Endothelial cell (in vitro differentiated cells): ENCODE measurements at places on chromosomes 7 and 10. TPM values are rescaled to one million over a fixed set of nuclear protein-coding genes. Genes with fewer than 3 reads are reported as not detected.

CCDC172 gene
- not detected for total RNA-seq

GRID1 gene
- 0.26 TPM for total RNA-seq

ACSM6 gene
- total RNA-seq = not detected

SLIT1 gene
- 0.54 TPM for total RNA-seq

CAV1 gene
- 48.2 TPM for total RNA-seq

GPR158 gene
- total RNA-seq = 0.13 TPM

ANKRD7 gene
- total RNA-seq = 2.8 TPM

ASL gene
- 48.3 TPM for total RNA-seq

- peaks cover 3% of the 10 kb centered on the region for H3K36me3 ChIP-seq
- no peak for DNase-seq
- no peaks in the 10 kb centered on the region for H3K27me3 ChIP-seq
- no peak overlapping the region for H3K4me3 ChIP-seq
- H3K27ac ChIP-seq = no peak overlapping the region
Observed at GRCh38 chr7:143848192-143848591, 53.8 kb downstream of the TCAF1 start.

DNA sequence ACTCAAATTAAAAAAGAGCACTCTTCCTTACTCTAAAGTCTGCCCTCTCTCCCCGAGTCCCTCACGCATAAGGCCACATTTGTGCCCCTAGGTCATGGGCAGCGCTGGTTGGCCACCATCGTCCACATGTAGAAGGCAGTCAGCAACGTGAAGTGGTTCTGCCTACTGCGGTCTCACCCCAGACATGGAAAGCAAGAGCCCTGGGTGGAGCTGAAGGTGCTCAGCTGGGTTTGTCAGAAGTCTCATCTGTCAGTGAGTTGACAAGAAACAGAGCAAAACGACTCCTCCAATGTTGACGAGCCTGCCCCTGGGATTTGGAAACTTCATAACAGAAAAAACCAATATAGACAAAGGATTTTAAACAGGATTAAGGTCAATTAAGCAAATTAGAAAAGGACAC lies 192.3 kb upstream of the PRSS58 start:
- no peaks in the 10 kb centered on the region for H3K36me3 ChIP-seq
- no peak overlapping the region for H3K4me3 ChIP-seq
- DNase-seq = no peak
- no peaks in the 10 kb centered on the region for H3K27me3 ChIP-seq

DNA sequence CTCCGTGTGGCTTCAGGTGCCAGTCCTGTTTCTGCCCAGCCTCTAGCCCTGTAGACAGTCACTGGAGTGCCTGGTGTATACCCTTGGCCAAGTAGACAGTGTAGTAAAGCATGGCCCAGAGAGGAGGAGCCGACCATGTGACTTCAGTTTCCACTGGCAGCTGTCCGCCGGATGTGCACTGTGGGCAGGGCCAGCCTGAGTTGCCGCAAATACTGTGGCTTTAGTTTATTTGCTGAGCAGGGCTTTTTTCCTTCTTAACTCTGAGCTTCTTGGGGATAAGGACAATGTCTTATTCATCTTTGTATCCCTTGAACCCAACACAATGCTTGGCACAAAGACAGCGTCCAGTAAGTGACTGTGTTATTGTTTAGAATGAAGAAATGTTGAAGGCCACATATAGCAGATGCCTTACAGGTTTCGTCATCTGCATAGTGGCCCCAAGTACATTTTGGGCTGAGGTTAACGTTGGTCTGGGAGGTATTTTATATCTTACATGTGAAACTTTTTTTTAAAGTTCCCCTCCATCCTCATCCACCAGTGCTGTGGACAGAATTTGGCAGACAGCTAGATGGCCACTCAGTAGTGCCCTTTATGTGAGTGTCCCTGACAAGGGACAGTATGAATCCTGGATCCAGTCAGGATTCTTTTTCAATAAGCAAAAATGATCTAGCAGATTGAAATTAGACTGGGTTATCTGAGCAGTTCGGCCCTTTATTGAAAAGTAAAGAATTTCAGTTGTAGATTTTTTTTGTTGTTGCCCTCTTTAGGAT lies 40.6 kb downstream of the CYP17A1 start:
- no peak overlapping the region for H3K27ac ChIP-seq
- H3K4me3 ChIP-seq = no peak overlapping the region
- peaks cover 3% of the 10 kb centered on the region for H3K27me3 ChIP-seq
- DNase-seq = no peak
- H3K36me3 ChIP-seq = peaks cover 17% of the 10 kb centered on the region

DNA sequence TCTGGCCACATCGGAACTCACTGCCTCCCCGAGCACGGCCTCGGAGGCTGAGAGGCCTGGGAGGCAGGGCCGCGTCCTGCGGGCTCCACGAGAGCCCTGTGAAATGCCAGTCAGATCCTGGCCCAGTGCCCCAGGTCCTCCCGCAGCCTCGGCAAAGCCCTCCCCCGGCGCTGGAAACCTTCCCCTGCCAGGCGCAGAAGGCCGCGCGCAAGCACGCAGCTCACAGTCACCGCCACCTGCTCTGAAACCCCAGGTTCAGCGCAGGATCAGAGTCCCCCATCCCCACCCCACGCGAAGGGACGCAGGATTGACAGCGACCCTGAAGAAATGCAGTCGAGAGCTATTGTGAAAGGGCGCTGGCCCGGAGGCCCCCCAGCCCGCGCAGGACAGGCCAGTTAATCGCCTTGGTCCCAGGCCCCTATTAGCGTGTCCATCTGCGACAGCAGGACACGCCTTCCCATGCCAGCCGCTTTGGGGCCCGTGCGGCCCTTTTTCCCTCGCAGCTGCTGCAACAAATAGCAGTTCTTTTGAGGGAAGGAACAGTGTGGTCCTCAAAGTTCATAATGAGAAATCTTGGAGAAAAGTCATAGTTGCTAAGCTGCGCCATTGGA lies 13.5 kb upstream of the EGFR start:
- H3K36me3 ChIP-seq = no peaks in the 10 kb centered on the region
- no peak for DNase-seq
- no peak overlapping the region for H3K27ac ChIP-seq
- no peaks in the 10 kb centered on the region for H3K4me1 ChIP-seq
- peaks cover 10% of the 10 kb centered on the region for H3K27me3 ChIP-seq

- H3K4me3 ChIP-seq = no peak overlapping the region
- no peak overlapping the region for H3K27ac ChIP-seq
- peaks cover 9% of the 10 kb centered on the region for H3K36me3 ChIP-seq
- H3K27me3 ChIP-seq = no peaks in the 10 kb centered on the region
- H3K4me1 ChIP-seq = peaks cover under 1% of the 10 kb centered on the region
- no peak for DNase-seq
Observed at GRCh38 chr10:15796762-15797161, 63.5 kb downstream of the MINDY3 start.

GRCh38 chr10:84695902-84696301 lies 367.5 kb downstream of the CCSER2 start:
- no peak overlapping the region for H3K4me3 ChIP-seq
- H3K36me3 ChIP-seq = no peaks in the 10 kb centered on the region
- H3K27ac ChIP-seq = no peak overlapping the region
- no peaks in the 10 kb centered on the region for H3K4me1 ChIP-seq
- H3K27me3 ChIP-seq = no peaks in the 10 kb centered on the region

DNA sequence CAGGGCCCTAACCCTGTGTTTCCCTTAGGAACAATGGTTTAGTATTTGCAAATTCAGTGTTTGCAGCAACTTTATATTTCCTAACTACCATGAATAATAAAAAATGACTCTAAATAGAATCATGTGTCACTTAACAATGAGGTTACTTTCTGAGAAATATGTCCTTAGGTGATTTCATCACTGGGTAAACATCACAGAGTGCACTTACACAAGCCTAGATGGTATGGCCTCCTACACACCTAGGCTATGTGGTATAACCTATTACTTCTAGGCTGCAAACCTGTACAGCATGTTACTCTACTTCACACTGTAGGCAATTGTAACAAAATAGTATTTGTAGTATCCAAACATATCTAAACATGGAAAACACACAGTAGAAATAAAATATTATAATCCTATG lies 1174.6 kb upstream of the LRRTM3 start:
- no peaks in the 10 kb centered on the region for H3K4me1 ChIP-seq
- no peak overlapping the region for H3K4me3 ChIP-seq
- no peaks in the 10 kb centered on the region for H3K27me3 ChIP-seq
- no peak overlapping the region for H3K27ac ChIP-seq
- no peaks in the 10 kb centered on the region for H3K36me3 ChIP-seq
- no peak for DNase-seq

DNA sequence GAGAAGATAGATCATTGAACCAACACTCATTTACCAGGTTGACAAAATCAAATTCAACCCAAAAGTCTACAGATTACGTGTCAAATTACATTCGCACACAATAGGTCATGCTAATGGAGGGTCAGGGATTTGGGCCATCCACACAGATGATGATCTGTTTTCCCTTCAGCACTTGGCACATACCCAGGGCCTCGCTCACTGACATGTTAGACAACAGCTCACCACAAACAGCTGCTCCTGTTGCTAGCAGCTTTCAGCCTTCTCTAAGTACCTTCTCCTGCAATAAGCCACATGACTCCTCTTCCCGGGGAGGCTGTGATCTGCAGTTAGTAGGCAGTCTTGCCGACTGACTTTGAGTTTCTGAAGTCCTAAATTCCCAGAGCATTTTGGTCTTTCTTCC lies 18.4 kb downstream of the NKX2-3 start:
- H3K4me3 ChIP-seq = no peak overlapping the region
- no peak overlapping the region for H3K27ac ChIP-seq
- no peak for DNase-seq

GRCh38 chr7:128931190-128931798 lies 6.4 kb upstream of the IRF5 start:
- no peak overlapping the region for H3K4me3 ChIP-seq
- H3K27ac ChIP-seq = no peak overlapping the region
- peaks cover 3% of the 10 kb centered on the region for H3K36me3 ChIP-seq
- H3K4me1 ChIP-seq = peaks cover 5% of the 10 kb centered on the region
- DNase-seq = peak; percentile 2

DNA sequence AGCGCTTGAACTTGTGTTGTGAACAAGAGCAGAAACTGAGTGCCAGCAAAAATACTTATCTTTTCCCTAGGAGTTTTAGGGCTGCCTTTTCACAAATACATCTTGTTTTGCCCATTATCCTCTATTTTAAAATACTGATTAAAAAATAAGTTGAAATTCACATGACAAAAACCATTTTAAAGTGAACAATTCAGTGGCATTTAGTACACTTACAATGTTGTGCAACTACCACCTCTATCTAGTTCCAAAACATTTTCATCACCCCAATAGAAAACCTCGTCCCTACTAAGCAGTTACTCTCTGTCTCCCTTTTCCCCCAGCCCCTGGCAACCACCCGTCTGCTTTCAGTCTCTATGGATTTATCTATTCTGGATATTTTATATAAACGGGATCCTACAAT lies 1.4 kb downstream of the WBP1L start:
- peaks cover 6% of the 10 kb centered on the region for H3K27me3 ChIP-seq
- peaks cover 41% of the 10 kb centered on the region for H3K4me1 ChIP-seq

GRCh38 chr7:156661637-156662036 lies 21.1 kb downstream of the RNF32 start:
- H3K27ac ChIP-seq = no peak overlapping the region
- H3K36me3 ChIP-seq = no peaks in the 10 kb centered on the region
- H3K27me3 ChIP-seq = peaks cover 2% of the 10 kb centered on the region
- no peaks in the 10 kb centered on the region for H3K4me1 ChIP-seq
- H3K4me3 ChIP-seq = no peak overlapping the region

DNA sequence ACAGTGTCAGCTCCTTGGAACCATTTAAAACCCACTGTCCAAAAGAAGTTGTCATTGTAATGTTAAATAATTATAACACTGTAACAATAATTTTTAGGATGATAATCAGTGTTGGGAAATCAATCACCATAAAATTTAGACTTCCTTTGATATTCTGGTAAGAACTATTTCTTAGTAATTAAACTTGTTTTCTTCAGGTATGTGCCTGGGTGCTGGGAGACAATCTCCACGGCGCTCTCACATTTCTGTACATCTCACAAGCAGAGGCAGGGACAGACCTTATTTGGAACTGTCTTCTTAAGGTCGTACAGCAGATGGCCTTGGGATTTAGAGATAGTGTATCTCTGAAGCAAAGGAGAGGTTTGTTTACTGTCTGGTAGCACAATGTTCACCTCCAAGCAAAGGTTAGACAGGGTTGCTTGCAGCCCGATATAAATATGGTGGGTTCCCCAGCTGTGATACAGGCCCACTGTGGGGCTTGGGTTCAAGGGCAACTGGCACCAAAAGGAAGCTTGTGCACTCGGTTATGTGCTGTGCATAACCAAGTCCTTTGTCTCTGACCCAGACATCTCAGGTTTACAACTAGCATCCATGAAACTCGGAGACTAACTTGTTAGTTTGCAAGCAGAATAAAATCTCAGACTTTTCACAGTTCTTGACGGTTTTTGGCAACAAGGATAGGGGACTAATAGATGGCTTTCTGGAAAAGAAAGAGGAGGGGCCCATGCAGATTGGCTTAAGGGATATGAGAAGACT lies 125.5 kb downstream of the RNF32 start:
- H3K4me1 ChIP-seq = no peaks in the 10 kb centered on the region
- H3K27ac ChIP-seq = no peak overlapping the region
- no peak overlapping the region for H3K4me3 ChIP-seq
- DNase-seq = no peak
- H3K27me3 ChIP-seq = peaks cover 1% of the 10 kb centered on the region

GRCh38 chr7:74655768-74656440 lies 1.6 kb upstream of the GTF2I start:
- peaks cover 21% of the 10 kb centered on the region for H3K36me3 ChIP-seq
- peak overlapping the region; percentile 90 for H3K4me3 ChIP-seq
- no peak for DNase-seq
- peaks cover 39% of the 10 kb centered on the region for H3K4me1 ChIP-seq

DNA sequence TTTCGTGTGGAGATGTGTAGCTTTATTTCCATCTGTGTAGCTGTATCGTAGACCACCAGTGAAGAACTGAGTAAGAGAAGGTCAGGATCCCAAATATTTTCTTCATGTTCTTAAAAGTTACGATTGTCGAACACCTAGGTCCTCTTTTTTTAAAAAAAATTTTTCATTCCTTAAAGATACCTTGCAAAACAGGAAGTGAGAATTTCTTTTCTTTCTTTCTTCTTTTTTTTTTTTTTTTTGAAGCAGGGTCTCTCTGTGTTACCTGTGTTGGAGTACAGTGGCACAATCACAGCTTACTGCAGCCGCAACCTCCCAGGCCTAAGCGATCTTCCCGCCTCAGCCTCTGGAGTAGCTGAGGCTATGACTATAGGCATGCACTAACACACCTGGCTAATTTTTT lies 60.8 kb downstream of the PHTF2 start:
- no peaks in the 10 kb centered on the region for H3K27me3 ChIP-seq
- H3K36me3 ChIP-seq = no peaks in the 10 kb centered on the region
- peaks cover 2% of the 10 kb centered on the region for H3K4me1 ChIP-seq

DNA sequence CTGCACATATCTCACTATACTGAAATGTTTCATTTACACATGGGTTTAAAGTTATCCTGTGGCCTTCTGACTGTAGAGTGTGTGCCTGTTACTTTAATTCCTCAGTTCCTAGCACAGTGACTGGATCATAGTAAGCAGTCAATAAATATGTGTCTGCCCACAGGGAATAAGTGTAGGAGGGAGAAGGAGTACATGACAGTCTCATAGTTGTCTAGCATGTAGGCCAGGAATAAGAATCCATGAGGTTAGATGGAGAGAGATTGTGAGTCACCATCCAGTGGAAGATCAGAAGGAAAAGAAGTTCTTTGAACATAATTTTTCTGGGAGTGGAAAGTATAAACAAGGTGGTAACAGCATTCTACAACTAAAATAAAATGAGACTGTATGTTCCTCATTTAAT lies 36.6 kb upstream of the SEMA3A start:
- no peak for DNase-seq
- no peaks in the 10 kb centered on the region for H3K36me3 ChIP-seq
- H3K4me1 ChIP-seq = peaks cover 9% of the 10 kb centered on the region

- H3K27ac ChIP-seq = no peak overlapping the region
- no peak for DNase-seq
- peaks cover 22% of the 10 kb centered on the region for H3K4me1 ChIP-seq
- H3K27me3 ChIP-seq = peaks cover 7% of the 10 kb centered on the region
Observed at GRCh38 chr7:140539461-140539860, 60.2 kb upstream of the MKRN1 start.
